GM12864 (cell line): ENCODE measurements at places on chromosomes 1 and 21.

DNA sequence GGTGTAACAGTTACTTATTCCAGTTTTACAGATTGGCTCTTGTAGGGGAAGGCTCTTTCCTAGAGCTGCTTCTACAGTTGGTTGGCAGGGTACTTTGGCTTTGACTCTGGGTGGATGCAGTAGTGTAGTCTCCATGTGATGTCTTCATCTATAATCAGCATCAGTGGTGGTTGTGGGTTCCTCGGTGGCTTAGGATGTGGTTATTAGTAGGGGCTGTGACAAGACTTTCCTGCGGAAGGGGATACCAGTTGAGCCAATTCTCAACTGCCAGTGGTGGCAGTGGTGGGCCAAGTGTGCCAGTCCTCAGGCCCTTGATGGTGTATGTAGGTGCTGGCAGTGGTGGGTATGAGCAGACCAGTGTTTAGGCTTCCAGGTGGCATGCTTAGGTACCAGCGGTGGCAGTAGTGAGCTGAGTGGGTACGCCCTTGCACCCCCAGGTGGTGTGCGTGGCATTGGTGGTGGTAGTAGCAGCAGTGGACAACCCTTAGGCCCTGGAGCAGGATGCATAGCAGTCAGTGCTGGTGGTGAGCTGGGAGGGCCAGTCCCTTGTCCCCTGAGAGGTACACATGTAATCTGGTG is 27.2 kb upstream of the KLF18 start:
- no peak for DNase-seq

- DNase-seq, result no peak
Measured at GRCh38 chr1:193472838-193473398, 286.5 kb upstream of the B3GALT2 start.

- DNase-seq, result no peak
Measured at GRCh38 chr1:88061492-88062177, 622.4 kb upstream of the PKN2 start.

DNA sequence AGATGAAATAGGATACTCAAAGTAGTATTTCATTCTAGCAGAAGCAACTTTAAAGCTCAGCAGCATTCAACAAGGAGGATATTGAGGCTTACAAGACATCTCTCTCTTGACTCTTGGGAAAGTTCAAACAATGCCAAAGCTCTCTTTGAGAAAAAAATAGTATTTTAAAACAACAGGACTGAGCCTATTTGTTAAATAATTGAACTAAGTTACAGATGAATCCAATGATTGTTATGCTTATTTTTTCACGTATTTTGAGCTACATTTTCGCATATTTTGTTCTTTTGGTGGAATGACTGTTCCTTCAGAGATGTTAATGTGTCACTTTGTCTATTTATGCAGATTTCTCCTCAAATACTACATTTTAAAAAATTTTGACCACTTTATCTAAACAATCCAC is 200.7 kb downstream of the KCTD3 start:
- DNase-seq, result no peak

DNA sequence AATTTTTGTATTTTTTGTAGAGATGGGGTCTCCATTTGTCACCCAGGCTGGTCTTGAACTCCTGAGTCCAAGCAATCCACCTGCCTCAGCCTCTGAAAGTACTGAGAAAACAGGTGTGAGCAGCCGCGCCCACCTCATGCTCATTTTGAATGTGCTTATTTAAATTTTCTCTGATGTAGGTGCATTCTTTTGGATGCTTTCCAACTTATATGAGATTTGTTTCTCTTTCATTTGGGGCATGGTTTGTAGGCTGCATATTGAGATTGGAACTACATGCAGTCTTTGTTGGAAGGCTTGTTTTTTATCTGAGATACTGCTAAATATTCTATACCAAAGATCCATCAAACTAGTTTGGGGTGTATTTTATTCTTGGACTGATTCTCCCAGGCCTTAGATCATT is 81.0 kb upstream of the IVNS1ABP start:
- no peak for DNase-seq

DNA sequence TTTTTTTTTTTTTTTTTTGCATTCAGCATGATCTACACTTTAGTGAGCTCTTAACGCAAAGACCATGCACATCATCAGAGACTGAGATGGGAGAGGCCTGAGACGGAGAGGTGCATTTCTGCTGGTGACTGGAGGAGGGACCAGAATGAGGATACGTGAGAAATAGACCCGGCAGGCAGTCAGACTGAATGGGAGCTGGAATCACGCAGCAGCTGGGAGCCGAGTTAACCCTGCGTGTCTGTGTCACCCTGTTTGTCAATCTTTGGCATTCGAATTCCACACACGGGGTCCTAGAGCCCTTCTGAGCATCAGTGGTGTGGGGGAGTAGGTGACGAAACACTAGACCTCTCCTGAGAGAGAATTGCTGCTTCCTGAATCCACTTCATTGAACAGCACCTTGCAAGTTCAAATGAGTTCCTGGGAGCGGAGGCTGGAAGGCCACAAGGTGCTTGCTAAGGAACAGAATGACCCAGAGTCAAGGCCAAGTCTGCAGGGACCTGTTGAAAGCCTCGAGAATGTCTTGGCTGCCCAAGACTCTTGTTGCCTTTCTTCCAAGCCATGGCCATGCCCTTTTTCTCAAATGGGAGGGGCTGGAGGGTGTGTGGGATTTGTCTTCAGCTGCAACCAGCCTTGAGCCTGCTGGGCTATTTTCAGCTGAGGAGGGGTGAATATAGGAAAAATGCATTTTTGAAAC is 123.3 kb downstream of the CNIH3 start:
- DNase-seq, result no peak

DNA sequence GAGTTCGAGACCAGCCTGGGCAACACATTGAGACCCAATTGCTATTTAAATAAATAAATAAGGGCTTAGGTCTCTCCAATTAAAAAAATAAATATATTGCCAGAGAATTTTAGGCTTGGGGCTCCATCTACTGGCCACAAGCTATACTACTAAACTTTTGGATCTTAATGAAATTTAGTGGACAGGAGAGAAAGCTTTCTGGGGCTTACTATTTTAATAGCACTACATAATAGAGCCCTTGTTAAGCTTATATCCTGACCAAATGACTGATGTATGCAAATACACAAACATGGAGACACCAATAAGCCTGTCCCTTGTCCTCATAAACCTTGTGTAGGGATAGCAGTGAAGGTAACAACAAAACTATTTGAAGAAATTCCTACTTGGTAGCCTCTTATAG is 18.4 kb downstream of the CCT3 start:
- no peak for DNase-seq

- no peak for DNase-seq
Measured at GRCh38 chr1:182484067-182484466, 34.1 kb downstream of the RGSL1 start.

- DNase-seq, result no peak
Measured at GRCh38 chr1:160407839-160408801, 7.8 kb downstream of the VANGL2 start.

GRCh38 chr1:171570295-171570694 is 51.7 kb upstream of the MYOCOS start:
- no peak for DNase-seq

GRCh38 chr1:29789221-29789909 is 553.0 kb downstream of the PTPRU start:
- no peak for DNase-seq

DNA sequence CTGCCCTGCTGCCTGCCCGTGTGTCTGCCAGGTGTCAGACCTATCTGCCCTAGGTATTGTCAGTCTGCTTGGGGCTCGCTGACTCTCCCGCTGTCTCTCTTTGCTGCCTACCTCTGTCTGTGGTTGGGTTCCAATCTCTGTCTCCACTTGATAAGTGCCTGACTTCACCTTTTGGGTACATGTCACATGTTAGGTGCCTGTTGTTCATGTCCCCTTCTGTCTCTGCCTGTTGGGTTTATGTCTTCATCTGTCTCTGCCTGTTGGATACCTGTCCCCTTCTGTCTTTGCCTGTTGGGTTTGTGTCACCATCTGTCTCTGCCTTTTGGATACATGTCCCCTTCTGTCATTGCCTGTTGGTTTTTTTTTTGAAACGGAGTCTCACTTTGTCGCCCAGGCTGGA is 14.6 kb downstream of the RPS6KA1 start:
- no peak for DNase-seq

DNA sequence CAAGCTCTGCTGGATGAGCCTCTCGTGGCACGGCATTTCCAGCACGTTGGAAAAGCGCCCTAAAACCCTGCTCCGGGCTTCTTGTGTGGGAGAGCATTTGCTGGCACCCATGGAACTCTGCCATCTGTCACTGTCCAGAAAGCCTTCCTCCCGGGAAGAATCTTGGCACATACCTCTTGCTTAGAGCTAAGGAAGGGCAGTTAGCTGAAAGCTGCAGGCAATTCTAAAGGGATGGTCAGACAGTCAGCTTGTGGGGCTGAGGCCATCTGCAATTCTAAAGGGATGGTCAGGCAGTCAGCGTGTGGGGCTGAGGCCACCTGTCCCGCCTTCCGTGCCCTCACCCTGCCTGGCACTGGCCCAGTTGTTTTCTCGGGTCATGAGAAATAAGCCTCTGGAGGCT is 139.0 kb upstream of the TMEM51 start:
- DNase-seq, result no peak

GRCh38 chr1:21750841-21751240 is 32.1 kb downstream of the USP48 start:
- no peak for DNase-seq

- no peak for DNase-seq
Measured at GRCh38 chr1:44616284-44616990, 57.8 kb downstream of the TMEM53 start.

DNA sequence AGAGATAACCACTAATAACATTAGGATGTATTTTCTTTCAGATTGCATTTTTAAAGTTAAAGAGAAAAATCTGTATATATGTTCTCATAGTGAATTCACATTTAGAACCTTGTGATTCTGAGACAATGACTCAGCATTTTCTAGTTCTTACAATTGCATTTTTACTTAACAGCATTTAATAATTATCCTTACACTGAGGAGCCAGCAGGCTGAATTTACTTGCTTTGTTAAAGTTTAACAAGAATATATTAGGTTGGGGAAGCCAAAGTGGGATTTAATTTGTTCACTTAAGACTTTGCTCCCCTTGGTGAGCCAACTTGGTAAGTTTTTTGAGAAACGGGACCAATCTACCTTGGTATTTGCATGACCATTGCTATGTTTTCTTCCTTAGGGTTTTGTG is 4.5 kb downstream of the PATJ start:
- DNase-seq, result no peak

- no peak for DNase-seq
Measured at GRCh38 chr21:45234965-45235364, 52.7 kb downstream of the POFUT2 start.

DNA sequence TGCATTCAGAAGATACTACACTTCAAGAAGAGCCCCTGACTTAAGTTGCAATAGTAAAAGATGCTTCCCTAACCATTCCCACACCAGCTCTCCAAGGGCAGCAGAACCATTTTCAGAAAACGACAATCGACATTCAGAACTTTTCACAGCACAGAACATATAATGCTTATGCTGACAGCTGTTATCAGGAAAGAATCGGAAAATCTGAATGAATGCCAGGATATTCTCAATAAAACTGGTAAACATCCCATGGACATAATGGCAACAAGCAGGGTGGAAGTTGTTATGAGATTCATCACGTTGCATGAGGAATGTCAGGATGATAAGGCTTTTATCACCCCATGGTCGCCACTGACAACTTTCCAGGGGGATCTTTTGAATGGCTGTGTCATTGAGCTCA is 246.6 kb upstream of the CHRM3 start:
- DNase-seq, result no peak

DNA sequence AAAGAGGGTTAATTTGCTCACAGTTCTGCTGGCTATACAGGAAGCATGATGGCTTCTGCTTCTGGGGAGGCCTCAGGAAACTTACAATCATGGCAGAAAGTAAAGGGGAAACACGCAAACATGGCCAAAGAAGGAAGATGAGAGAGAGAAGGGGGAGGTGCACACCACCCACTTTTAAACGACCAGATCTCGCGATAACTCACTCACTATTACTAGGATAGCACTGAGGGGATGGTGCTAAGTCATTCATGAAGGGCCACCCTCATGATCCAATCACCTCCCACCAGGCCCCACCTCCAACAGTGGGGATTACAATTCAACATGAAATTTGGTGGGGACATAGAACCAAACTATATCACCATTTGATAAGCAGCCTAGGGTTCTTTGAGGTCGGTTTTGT is 2.4 kb upstream of the C1orf115 start:
- DNase-seq, result no peak

GRCh38 chr1:38536089-38536488 is 323.5 kb downstream of the RRAGC start:
- no peak for DNase-seq

DNA sequence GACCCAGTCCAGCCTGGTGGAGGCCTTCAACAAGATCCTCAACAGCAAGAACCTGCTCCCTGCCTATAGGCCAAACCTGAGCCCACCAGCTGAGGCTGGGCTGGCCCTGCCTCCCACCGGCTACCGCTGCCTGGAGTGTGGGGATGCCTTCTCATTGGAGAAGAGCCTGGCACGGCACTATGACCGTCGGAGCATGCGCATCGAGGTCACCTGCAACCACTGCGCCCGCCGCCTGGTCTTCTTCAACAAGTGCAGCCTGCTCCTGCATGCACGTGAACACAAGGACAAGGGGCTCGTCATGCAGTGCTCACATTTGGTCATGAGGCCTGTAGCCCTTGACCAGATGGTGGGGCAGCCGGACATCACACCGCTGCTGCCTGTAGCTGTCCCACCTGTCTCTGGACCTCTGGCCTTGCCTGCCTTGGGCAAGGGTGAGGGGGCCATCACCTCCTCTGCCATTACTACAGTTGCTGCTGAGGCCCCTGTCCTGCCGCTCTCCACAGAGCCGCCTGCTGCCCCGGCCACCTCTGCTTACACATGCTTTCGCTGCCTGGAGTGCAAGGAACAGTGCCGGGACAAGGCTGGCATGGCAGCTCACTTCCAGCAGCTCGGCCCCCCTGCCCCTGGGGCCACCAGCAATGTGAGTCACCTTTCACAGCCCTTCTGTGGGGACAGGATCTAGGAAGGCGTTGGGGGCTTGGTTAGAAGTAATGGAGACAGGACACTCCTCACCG is 5.8 kb downstream of the ZNF687 start:
- DNase-seq, result no peak

DNA sequence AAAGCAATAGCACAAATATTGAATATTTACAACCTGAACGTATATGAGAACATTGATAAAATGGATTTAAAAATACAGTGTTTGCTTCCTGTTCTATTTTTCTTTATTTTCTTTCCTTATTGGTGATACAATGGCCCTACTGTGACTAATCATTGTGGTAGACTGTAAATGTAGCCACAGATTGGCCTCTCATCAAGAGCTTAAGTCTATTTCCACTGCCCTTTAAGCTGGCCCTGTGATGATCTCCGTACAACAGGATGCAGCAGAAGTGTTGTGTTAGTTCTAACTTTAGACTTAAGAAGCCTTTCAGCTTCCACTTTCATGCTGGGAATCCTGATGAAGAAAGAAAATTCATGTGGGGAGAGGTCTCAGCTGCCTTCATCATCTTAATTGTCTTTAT is 285.6 kb upstream of the B3GALT2 start:
- no peak for DNase-seq

- peak; percentile 35 for DNase-seq
Measured at GRCh38 chr21:44299085-44299457, 782 bp upstream of the PFKL start.

GRCh38 chr1:90706437-90707362 is 10.4 kb downstream of the BARHL2 start:
- DNase-seq, result no peak

- DNase-seq, result no peak
Measured at GRCh38 chr1:13228343-13228781, 2.4 kb upstream of the PRAMEF18 start.

- no peak for DNase-seq
Measured at GRCh38 chr1:205275133-205275532, 46.4 kb downstream of the NUAK2 start.
